Effector CD8-positive, alpha-beta T cell (primary cell): ENCODE measurements at places on chromosomes 2 and 18.

DNA sequence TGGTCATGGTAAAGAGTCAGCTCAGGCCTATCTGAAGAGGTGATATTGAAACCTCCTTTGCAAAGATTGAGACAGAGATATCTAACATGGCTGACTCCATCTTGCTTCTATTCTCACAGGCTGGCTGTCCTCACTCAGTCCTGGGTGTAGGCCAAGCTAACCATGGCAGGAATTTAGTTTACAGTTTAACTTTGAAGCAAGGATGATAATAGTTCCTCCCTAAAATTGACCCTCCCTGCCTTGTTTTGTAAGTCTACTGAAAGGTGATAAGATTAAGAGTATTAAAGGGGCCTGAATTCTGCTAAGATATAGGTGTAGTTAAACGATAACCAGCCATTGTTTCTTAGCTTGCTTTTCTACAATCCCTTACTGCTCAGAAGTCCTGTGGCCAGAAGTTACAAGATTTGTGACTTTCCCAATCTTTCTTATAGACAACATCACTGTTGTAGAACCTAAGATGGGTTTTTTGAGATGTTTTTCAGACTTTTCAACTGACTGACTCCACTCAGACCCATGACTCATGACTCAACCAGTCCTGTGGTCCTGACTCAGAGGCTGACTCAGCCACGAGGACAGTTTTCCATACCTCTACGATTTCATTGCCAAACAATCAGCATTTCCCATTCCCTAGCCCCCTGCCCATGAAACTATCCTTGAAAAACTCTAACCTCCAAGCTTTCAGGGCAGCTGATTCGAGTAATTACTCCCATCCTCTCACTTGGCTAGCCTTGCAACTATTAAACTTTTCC lies 195.7 kb upstream of the SESTD1 start:
- no peak for DNase-seq

DNA sequence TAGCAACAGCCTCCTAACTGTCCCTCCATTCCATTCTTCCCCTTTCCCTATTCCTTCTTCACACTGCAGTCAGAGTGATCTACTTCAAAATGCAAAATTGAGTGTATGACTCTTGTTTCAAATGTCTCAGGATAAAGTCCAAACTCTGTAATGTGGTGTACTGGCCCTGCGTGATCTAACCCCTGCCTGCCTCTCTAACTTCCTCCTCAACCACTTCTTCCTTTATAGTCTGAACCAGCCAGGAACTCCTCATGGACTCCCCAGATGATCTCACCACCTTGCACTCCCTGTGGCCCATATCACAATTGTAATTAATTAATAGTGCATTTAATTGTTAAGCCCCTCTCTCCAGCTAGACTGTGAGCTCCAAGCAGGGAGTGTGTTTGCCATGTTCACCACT lies 3.1 kb upstream of the B3GNT2 start:
- no peak for DNase-seq

GRCh38 chr2:225582355-225583116 lies 183.0 kb downstream of the NYAP2 start:
- DNase-seq = no peak

- no peak for DNase-seq
These were observed 119.3 kb downstream of the MRO start for GRCh38 chr18:50700245-50701165.

DNA sequence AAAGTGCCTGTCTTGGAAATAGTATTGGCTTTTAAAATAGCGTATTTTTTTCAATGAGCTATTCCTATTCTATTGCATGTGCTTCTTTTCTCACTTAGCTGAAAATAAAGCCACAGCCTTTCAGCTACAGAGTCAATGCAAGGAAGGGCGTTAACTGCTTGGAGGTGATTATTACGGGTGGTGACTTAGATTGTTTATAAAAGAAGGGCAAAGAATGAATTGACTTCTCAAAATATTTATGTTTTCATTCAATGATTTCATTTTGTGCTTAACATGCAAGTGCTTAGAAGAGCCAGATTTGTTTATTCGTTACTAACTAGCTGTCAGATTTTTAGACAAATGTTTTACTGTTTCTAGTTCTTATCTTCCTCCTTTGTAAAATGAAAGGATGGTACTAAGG lies 2.8 kb upstream of the CHN1 start:
- no peak for DNase-seq

DNA sequence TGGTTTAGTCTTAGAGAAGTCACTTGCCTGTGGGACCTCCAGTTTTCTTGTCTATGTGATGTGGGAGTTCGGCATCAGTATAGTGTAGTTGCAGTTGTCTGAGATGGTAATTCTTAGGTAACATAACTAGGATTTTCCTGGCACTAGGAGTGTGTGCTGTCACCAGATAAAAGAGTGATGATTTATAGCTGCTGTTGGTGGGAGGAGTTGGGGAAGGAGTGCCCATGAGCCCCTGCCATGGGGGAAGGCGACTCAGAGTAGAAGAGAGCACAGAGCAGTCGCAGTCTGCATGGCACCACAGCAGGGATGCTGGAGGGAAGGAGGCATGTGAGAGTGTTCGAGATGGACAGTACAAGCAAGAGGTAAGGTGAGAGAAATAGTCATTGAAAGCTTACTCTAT lies 38.7 kb downstream of the ATP9B start:
- no peak for DNase-seq

GRCh38 chr2:84288293-84288692 lies 170.8 kb downstream of the SUCLG1 start:
- DNase-seq = no peak

DNA sequence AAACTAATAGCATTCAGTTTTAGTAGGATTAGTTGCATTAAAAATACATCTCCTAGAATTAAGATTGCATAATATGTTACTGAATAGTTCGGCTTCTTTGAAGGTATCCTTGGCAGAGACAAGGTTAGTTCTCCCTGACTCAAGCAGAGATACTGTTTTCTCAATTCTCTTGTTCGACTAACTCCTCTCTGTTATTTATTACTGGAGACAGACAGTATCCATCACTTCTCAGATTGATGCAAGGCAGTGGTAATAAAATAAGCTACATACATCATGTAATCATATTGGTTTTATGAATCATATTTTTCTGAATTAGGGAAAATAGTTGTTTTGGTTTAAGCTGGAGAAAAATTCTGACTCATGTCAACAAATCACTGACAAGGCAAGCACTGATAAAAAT lies 134.8 kb downstream of the SLC8A1 start:
- DNase-seq = no peak

GRCh38 chr18:54119524-54120019 lies 104.9 kb downstream of the MBD2 start:
- DNase-seq = no peak

GRCh38 chr18:79917169-79917852 lies 34.1 kb downstream of the SLC66A2 start:
- DNase-seq = no peak

GRCh38 chr2:207704078-207704477 lies 7.4 kb upstream of the CCNYL1 start:
- no peak for DNase-seq

DNA sequence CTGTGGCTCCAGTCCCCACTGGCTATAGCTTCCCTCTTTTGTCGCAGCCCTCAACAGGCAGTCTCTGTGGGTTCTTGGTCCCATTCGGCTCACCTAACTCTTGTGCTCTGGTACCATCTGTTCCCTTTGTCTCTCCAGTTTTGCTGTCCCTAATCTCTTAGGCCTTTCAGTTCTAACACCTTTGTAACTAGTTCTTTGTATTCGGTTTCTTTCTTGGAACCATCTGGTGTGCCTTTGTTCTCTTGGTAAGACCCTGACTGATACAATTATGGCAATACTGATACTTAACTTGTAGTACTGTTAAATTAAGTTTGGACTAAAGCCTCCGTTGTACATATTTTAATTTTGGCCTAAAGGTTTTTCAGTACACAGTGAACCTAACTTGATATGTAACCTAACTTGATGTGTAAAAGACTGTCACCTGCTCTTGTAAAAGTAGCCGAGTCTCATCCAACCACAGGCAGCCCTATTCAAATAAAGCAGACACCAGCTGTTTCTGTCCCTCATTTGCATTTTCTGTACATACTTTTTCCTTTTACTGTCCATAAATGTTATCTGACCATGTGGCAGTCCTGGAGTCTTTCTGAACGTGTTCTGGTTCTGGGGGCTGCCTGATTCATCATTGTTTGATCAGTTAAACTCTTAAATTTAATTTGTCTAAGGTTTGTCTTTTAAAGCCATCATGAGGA lies 4.8 kb upstream of the MRPL44 start:
- DNase-seq = no peak

GRCh38 chr18:36415171-36415570 lies 117.7 kb downstream of the FHOD3 start:
- DNase-seq = no peak

GRCh38 chr2:157540102-157540501 lies 88.6 kb downstream of the ACVR1C start:
- DNase-seq = no peak

DNA sequence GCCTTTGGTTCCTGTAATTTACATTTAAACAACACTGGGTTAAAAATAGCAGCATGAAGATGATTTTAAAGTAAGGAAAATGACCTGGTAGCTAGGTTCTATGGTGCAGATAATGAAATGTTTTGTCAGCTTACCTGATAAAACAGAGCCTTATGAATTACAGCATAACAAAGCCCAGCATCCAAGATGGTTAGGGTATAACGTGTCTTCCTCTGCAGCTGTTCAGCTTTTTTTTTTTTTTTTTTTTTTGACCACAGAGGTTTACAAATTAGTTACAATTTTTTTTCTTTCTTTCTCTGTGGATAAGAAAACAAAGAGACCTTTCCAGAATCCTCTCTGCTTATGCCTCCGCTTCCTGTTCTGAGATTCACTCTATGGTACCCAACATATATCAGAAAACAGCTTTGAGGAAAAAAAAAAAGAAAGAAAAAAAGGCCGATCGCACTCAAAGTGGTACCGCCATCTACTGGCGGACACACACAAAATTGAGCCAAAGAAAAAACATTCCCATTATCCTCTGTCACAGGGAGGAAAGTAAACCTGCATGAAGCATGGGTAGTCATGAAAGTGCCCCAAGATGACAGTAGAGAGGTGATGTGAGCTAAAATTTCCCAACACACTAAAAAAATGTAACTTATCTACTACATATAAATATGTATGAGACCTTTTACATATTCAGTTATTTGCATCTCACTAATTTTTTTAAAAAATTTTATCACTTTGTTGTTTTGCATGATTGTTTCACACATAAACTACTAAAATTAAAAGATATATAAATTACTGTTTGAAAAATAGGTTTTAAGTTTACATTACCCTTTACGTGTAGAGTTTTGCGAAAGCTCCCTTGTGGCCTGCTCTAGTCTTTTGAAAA lies at the start of gene SCN3A:
Gene SCN3A, minus strand, starts transcription at position 362 of the 871 bp plus-strand sequence. CDS start 27,656 bp downstream, outside the sequence.
- DNase-seq = no peak

DNA sequence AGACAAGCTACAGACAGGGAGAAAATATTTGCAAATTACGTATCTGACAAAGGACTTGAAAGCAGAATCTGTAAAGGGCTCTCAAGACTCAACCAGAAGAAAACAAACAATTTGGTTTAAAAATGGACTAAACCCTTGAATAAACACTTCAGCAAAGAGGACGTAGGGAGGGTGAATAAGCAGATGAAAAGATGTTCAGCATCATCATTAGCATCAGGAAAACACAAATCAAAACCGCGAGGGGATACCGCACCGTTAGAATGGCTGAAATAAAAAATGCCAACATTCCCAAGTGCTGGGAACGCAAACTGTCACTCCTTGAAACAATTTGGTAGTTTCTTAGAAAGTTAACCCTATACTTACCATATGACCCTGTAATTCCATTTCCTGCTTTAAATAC lies 136.7 kb downstream of the MBP start:
- no peak for DNase-seq

GRCh38 chr2:118834440-118834810 lies 13.0 kb downstream of the EN1 start:
- DNase-seq = no peak

GRCh38 chr18:38047820-38048219 lies 482.2 kb upstream of the CELF4 start:
- no peak for DNase-seq

DNA sequence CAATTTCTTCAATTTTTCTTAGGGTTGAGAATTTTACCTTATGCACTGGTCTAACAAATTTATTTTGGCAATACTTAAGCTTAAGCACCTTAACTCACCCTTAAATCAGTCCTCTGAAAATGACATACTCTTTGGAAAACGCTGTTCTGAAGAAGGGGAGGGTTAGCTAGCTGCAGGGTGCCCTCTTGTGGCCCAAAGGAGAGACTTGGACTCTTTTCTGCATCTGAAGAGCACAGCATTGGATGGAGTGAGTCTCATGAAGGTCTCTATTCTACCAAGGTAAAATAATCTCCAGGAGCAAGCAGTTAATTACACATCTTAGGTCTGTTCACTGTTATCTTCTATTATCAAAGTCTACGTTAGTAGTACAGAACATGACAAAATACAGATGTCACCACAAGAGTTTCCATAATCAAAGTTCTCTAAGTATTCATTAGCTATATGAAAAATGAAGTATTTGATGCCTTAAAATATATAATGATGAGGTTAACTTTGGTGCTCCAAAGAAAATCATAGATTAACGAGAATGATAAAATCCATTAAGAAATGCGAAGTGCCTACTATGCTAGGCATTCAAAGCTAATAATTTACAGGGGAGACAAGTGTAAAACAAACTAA lies 24.4 kb downstream of the PUM2 start:
- DNase-seq = no peak

DNA sequence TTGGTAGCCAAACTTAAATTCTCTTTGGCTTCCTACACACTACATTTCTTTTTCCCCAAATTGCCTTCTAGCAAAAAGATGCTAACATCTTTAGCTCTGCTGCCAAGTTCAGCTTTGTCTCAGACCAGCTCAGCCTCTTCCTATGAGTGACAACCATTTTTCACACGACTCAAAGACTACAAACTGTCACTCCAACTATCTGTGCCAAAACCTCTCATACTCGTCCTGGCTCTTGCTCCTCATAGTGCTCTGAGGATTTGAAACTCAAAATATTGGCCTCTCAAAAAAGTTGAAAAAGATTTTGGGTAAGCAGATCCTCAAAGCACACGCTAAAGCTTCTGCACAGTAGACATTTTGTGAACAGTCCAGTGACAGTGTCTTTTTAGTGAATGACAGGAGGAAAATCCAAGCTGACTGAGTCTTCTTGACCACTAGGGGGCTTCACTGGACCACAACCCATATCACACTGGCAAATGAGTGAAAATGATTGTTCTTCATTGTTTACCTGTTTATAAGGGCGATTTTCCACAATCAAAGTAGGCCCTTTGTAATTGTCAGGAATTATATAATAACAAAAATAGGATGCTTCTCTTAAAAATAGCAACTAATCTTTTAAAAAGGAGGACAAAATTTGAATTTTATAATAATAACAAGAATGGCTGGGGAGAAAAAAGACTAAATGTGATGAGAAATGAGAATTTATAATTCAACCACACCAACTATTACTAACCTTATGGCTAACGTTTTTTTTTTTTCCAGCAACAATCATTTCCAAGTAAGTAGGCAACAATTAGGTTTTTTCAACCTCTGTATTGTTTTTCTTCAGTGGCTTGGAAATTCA lies 85.5 kb upstream of the PGAP1 start:
- no peak for DNase-seq

GRCh38 chr2:112712903-112713584 lies 7.8 kb upstream of the NT5DC4 start:
- DNase-seq = no peak

DNA sequence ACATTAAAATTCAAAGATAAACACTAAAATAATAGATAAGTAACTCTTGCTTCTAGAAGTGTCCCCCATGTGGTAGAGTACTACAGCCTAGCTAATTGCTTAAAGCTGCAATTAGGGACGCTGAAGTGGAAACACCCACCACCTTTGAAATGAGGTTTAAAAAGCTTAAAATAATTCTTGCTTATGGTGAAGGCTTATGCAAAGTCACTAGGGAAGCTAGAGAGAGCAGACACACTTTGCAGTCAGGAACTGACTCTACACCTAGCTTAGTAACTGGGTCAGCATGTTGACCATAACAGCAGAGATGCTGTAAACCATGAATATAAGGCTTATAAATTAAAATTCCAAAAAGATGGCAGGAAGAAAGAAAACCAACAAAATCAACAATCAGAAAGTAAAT lies 65.4 kb upstream of the DSG1 start:
- DNase-seq = no peak
